NCI-H146 (cell line): ENCODE measurements at places on chromosomes 3 and 15.
A peak's percentile ranks its signal among the peaks of the same experiment; 100 is the strongest.

DNA sequence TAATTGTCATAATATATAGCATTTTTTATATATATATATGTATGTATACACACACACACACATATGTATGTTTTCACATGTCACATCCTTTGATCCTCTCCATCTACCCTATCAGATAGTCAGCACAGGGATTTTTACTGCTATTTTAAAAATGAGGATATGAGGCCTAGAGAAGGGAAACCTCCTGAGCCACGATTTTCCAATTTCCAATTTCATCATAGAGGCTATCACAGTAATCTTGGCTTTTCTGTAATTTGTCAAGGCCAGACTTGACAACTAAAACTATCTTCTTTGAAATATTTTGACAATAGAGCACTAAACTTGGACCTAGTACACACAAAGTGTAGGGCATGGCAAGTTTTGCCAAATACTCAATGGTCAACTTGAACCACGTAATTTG, 42.5 kb downstream of the IL1RAP start:
- DNase-seq = no peak

- no peak for DNase-seq
These were observed 700 bp upstream of the EDEM1 start for GRCh38 chr3:5186858-5187155.

GRCh38 chr3:26104851-26105251, 315.0 kb downstream of the OXSM start:
- DNase-seq = no peak

- DNase-seq = peak; percentile 36
These were observed 119.9 kb downstream of the DGKG start for GRCh38 chr3:186241910-186242821.

DNA sequence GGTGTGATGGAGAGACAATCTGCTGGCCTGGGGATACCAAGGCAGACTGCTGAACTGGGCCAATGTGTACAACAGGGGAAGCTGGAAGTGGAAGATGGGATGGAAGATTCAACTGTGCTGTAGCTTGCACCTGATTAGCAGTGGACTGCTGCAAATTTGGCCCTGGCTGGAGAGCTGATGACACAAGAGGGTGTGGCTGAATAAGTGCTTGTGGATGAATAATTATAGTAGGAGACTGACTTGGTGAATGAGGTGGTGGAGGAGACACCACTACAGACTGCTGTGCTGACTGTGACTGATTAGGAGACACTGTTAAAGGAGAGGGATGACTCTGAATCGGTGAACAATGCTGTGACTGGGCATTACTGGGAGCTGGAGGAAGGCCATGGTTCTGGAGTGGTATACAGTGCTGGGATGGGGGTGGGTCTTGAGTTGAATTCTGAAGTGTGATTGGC, 52.5 kb downstream of the PHC3 start:
- peak; percentile 31 for DNase-seq
